Common myeloid progenitor, CD34-positive (primary cell): ENCODE measurements at places on chromosomes 16 and 17.
A peak's percentile ranks its signal among the peaks of the same experiment; 100 is the strongest.

DNA sequence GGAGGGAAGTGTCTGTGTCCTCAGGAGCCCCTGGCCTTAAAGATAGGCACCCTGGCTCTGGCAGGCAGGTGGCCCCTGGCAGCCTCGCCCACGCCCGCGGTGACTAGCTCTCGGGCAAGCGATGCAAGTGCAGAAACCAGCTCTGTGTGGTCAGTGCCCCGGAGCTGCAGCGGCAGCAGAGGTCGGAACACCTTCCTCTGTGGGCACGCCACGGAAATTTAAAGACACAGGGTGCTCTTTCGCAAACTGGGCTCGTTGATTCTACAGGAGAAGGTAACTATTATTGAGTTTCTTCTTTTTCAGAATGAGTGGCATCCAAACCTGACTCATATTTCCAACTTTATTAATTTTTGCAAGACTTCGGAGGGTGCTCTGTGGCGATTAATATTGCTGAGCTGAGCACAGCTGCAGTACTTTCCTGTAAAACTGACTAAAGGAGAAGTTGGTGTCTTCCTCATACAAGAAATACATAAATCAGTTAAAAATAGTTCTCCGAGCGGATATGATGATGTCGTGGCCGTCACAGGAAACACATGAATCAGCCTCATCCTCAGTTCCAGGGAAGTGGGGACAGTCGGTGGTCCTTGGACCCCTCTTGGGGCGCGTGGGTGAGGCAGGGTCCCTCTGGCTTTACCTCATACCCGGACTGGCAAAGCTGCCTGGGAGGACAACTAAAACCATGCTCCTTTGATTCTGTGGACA lies 120.2 kb downstream of the METRNL start:
- H3K36me3 ChIP-seq: no peaks in the 10 kb centered on the region
- H3K4me1 ChIP-seq: peaks cover 6% of the 10 kb centered on the region
- DNase-seq: peak; percentile 95
- H3K4me3 ChIP-seq: peak overlapping the region; percentile 17
- H3K27me3 ChIP-seq: no peaks in the 10 kb centered on the region
- H3K27ac ChIP-seq: peak overlapping the region; percentile 84

DNA sequence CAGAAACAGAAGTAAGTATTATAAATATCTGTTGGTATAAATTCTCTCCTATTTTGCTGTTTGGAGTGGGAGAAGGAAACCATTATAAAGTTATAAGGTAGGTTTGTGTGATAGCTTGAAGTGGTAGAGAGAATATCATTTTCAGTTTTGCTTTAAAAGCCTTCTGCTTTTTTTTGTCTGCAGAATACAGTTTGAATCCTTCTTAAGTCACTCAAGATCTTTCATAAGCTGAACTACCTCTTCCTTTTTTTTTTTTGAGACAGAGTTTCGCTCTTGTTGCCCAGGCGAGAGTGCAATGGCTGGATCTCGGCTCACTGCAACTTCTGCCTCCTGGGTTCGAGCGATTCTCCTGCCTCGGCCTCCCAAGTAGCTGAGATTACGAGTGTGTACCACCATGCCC lies 9.0 kb downstream of the ATAD5 start:
- H3K4me1 ChIP-seq: no peaks in the 10 kb centered on the region
- no peak for DNase-seq

DNA sequence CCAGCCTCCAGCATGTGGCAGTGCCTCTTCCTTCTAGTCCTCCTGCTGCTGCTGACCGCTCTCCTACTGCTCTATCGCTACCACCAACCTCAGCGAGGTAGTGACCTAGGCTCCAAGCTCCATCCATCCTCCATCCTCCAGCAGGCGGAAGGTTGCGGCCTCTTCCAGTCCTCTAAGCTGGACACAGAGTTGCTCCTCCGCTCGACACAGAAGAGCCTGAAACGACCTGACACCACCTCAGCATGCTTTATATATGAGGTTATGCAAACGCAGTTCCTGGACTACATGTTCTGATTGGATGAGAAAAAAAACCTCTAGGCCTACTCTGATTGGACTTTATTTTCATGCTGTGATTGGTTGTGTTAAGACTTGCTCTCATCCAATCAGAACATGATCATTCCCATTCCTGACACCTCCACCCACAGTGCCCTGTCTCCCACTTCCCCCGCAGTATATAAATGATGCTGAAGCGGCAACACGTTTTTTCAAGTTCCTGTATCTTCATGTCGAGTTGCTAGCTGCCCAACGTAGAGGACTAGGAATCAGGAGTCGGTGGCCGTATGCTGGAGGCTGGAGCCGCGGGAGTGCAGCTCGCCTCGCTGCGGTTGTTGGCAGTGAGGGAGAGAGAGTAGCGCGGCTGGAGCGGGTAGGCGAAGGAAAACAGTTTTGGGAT lies 398.1 kb downstream of the KCNJ18 start:
- DNase-seq: no peak
- H3K4me1 ChIP-seq: no peaks in the 10 kb centered on the region
- H3K27me3 ChIP-seq: no peaks in the 10 kb centered on the region
- H3K4me3 ChIP-seq: no peak overlapping the region

DNA sequence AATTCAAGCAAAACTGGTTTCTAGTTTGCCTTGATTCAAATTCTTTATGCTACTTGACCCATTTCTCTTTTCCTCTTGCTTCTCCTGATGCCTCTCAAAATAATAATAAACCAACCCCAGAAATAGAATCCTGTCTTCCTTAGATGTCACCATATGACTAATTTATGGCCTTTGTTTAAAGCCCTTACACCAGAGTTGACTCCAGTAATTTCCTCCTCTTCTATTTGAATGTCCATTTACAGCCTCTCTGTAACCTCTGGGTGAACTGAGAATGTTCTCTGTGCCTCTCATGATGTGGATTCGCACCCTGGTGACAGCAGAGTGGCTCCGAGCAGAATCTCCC lies 31.5 kb downstream of the ZFHX3 start:
- no peaks in the 10 kb centered on the region for H3K36me3 ChIP-seq
- DNase-seq: no peak
- no peak overlapping the region for H3K27ac ChIP-seq
- peaks cover 35% of the 10 kb centered on the region for H3K4me1 ChIP-seq
- H3K4me3 ChIP-seq: peak overlapping the region; percentile 43

DNA sequence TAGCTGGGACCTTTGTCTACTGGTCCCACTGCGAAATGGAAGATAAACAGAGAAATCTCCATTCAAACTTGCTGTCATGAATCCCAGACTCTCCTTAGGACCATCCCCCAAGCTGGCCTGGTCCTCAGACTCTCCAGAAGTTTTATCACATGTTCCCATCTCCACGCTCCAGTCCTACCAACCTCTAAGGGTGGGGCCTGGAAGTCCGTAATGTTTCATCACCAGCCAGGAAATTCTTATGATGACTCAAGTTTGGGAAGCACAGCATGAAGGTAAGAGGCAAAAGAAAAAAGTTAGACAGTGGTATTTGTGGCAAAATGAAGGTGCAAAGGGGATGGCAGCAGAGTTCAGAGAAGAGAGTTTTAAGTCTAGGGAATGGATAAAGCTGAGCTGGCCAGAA lies 52.7 kb downstream of the ZNF18 start:
- no peaks in the 10 kb centered on the region for H3K27me3 ChIP-seq
- no peaks in the 10 kb centered on the region for H3K36me3 ChIP-seq
- no peaks in the 10 kb centered on the region for H3K4me1 ChIP-seq
- no peak overlapping the region for H3K27ac ChIP-seq

- peaks cover 39% of the 10 kb centered on the region for H3K36me3 ChIP-seq
- no peak for DNase-seq
- no peaks in the 10 kb centered on the region for H3K4me1 ChIP-seq
- no peak overlapping the region for H3K27ac ChIP-seq
- no peaks in the 10 kb centered on the region for H3K27me3 ChIP-seq
Observed at GRCh38 chr16:84990782-84991181, 20.6 kb downstream of the ZDHHC7 start.

- no peaks in the 10 kb centered on the region for H3K27me3 ChIP-seq
- H3K4me3 ChIP-seq: no peak overlapping the region
- H3K4me1 ChIP-seq: peaks cover 2% of the 10 kb centered on the region
- no peak for DNase-seq
- no peak overlapping the region for H3K27ac ChIP-seq
Observed at GRCh38 chr17:15973834-15974233, 25.7 kb downstream of the ZSWIM7 start.

GRCh38 chr16:9787717-9788116 lies 394.5 kb downstream of the GRIN2A start:
- H3K36me3 ChIP-seq: no peaks in the 10 kb centered on the region
- no peak for DNase-seq
- H3K4me1 ChIP-seq: no peaks in the 10 kb centered on the region
- H3K27ac ChIP-seq: no peak overlapping the region
- no peaks in the 10 kb centered on the region for H3K27me3 ChIP-seq

DNA sequence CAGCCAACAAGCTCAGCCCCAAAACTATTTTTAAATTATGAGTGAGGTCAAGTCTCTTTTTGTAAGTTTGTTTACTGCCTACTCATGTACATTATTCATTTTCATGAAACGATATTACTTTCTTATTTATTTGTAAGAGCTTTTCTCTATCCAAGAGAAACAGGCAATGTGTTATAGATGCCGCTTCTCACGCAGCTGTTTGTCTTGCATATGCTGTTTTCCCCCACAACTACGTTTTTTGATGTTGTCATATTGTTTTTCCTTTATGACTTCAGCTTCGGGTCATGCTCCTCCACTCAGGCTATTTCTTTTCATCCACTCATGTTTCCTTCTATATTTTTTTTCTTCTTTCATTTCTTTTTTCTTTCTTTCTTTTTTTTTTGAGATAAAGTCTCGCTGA lies 20.0 kb downstream of the ITGAE start:
- no peaks in the 10 kb centered on the region for H3K36me3 ChIP-seq
- DNase-seq: no peak
- H3K4me3 ChIP-seq: no peak overlapping the region
- H3K27ac ChIP-seq: no peak overlapping the region

- no peak for DNase-seq
- no peak overlapping the region for H3K27ac ChIP-seq
- peaks cover 42% of the 10 kb centered on the region for H3K27me3 ChIP-seq
- H3K4me3 ChIP-seq: no peak overlapping the region
Observed at GRCh38 chr17:47871048-47871447, 20.1 kb upstream of the SP6 start.
